ENCODE measurements at places on chromosomes 12 and 14.

- no peak for DNase-seq
Observed at GRCh38 chr14:51707327-51707726, 55.6 kb downstream of the FRMD6 start.

DNA sequence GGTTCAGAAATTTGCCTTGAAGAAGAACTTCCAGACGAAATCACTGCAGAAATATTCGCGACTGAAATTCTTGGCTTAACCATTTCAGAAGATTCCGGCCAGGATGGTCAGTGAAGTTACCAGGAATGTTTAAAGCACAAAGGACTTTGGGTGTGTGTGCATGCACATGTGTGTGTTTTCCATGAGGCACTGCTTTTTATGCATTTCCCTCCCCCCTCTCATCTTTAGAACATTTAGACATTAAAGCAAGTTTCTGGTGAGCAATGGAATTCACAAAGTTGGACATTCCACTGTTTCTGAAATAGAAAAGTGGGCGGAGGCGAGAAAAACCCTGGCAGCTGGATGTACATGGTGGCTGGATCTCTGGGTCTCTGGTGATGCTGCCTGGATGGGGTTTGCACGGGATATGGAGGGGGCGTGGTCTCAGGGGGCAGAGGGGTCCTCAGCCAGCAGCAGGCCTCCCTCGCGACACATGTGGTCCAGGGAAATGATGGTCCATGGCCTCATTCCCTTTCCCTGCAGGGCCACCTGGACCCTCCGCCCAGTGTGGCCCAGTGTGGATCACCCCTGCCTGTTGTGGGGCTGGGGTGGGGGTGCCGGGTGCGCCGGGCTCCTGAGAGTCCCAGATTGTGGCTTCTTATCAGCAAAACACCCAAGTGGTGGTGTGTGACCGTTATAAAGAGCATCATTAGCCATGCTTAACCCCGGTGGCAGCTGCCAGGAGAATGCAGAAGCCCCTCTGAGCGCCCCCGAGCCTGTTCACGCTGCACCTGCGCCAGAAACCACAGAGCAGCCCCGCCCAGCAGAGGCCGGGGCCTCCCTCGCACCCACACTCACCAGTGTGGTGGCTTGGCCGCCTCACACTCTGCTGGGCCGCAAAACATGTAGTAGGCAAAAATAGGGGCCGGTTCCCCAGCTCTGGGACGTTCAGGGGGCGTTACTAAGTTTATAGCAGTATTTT, 17.8 kb upstream of the BCL7A start:
- DNase-seq, result no peak

DNA sequence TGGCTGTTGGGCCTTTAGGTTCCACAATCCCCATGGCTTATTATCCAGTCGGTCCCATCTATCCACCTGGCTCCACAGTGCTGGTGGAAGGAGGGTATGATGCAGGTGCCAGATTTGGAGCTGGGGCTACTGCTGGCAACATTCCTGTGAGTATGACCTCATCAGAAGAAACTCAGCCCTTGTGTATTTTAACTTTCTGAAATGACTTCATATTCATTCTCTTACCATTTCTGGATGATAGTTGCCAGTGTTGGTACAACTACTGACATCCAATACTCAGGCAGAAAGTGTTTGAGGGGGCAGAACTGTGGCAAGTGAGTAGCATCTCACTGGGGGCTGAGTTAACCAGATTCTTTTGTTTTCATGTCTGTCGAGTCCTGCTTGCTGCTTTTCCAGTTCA, 2.3 kb downstream of the DAZAP2 start:
- DNase-seq, result no peak

- no peak for DNase-seq
Observed at GRCh38 chr14:39988939-39989338, 556.7 kb upstream of the FBXO33 start.

GRCh38 chr14:84674636-84675035, 855.3 kb upstream of the FLRT2 start:
- no peak for DNase-seq

- no peak for DNase-seq
Observed at GRCh38 chr14:55133416-55133815, 4.4 kb downstream of the LGALS3 start.

GRCh38 chr12:34406228-34406995, 384.1 kb downstream of the ALG10 start:
- no peak for DNase-seq
